ENCODE measurements at places on chromosomes 6 and 20.

DNA sequence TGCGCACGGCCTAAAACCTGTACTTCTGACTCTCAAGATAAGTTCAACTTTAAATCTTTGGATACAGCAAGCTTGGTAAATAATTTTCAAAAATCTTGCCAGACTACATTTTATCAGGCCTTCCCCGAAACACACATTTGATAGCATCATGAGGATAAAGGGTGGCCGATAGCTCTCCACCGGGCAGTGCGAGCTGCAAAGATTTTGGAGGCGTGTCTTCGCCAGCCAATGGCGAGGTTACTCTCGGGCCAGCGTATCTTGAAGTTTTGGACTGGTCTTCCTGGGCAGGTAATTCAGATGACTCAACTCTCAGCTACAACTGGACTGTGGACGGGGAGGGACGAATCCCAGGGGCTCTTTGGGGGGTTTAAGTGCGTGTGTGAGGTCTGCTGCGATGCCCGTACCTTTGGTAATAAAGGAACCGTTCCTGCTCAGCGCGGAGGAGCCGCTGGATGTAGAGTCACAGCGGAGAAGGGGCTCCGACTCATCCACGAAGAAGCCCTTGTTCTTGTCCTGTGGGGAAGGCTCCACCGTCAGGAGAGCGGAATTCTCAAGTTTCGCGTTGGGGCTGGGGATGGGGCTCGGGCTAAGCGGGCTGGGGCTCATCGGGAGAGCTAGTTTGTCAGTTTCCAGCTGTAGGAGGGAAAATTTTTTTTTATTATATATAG lies 75.3 kb downstream of the TNFRSF21 start:
- no peak for DNase-seq

DNA sequence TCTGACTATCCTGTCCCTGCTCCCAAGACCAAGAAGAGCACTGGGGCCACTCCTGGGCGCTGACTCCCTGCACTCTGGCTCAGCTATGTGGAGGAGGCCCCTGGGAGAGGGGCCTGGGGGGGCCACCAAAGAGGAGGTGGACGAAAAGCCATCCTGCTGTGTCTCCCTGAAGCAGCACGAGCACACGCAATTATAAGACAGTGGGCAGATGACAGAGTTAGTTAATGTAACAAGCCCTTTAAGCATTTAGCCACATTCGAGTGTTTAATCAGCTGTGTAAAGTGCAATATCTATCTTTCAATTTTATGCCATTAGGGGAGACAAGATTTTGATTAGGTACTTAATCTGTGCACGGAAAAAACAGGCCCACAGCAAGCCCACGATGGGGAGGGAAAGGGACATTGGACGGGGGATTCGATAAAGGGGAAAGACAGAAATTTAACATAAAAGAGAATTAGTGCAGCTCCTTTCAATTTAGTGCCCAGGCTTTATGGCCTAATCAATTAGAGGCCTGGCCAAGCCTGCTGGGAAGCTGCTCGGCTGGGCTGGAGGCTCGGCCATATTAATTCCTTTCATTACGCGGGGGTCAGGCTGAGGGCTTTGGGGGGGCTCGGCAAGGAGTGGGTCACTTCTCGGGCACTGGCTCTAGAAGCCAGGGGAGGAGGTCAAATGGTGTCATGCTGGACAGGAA lies 286.2 kb downstream of the DHX35 start:
- no peak for DNase-seq

GRCh38 chr20:3235666-3236324 lies 3.2 kb downstream of the SLC4A11 start:
- no peak for DNase-seq

- no peak for DNase-seq
These were observed 110.4 kb downstream of the SAMD5 start for GRCh38 chr6:147618927-147619326.

GRCh38 chr6:170067181-170067641 lies 223.7 kb downstream of the DLL1 start:
- no peak for DNase-seq

GRCh38 chr20:18057101-18057993 lies at the start of gene OVOL2:
OVOL2 (minus strand) TSS chr20:18057916; CDS start chr20:18057634, 282 bp downstream.
- no peak for DNase-seq

DNA sequence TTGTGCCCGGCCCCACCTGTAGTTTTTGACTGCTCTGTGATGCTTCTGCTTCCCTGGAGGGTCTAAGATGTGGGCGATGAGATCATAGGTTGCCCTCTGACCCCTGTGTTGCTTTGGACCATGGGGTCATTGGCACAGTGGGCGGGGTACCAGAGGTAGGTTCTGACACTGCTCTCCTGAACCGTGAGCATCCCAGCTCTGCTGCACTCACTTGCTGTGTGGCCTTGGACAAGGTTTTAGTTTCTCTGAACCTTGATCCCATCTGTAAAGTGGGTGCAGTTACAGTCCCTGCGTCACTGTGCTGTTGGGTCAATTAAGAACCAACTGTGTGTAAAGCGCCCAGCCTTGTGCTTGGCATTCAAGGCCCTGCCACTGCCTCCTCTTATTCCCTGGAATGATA lies 30.9 kb downstream of the SRC start:
- DNase-seq = no peak

DNA sequence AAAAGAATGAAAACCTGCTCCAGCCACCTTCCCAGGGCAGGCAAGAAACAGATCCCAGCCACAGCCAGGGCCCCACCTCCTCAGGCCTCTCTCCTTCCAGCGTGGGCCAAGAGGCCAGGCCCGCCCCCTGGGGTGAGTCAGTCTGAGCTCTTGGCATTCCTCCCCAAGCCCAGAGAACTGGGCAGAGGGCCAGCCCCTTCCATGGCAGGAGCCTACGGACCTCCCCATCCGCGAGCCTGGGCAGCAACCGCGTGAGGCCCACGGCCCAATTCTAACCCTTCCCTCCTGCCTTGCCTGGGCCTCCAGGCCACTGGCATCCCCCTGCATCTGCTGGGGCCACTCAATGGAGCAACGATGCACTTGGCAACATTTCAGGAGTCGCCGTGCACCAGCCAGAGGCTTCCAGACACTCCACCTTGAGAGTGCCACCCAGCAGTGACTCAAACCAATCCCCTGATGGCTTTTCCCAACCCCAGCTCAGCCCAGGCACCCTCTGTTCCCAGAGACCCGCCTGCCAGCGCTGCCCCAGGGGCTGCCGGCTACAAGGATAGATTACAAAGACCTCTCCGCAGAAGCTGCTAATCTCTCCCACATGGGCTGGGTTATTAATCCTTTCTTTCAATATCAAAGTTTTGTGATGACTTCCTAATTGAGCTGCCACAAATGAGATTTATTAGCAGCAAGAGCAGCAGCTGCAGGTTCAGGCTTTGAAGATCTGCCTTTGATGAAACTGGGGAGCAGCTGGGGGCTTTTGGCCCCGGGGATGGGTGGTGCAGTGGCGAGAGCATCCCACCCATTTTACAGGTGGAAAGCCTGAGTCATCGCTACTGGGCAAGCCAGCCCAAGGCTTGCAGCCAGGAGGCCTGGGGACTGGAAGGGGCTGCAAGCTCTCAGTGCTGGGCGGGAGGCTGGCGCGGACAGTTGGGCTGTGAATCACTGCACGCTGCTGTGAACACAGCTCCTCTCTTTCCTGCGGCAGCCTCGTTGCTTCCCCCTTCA lies 85.7 kb downstream of the NFATC2 start:
- DNase-seq = no peak

DNA sequence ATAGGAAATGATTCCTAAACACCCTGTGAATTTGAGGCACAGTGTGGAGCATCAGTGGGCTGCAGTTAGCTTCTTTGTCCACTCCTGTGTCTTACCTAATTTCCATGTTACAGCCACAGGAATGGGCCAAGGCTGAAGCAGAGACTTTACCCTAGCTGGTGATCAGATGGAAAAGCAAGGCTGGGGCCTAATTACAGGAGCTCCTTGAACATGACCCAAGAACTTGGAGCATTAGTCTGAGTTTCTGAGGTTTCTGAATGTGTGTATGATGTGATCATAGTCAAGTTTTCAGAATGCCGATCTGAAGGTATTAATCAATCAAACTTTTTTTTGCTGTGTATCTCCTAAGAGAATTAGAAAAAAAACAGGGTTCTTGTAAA lies 18.0 kb downstream of the HECA start:
- no peak for DNase-seq

GRCh38 chr20:631101-631500 lies 21.0 kb upstream of the TCF15 start:
- no peak for DNase-seq

DNA sequence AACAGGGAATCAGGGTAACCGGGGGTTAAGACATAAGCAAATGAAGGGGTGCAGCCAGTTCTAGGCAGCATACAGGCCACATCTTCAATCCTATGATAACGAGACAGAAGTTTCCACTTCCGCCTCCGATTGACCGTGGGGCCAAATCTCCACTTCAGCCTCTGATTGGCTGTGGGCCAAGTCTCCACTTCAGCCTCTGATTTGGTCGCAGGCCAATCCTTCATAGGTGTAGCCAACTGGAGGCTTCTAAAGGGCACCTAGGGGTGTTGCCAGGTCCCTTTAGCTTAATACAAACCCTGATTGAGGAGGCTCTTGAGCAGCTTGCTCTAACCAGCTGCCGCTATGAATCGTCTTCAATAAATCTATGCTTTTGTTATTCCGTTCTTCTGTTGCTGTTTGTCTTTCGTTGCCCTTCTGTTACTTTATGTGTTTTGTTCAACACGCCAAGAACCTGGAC lies 2.1 kb upstream of the ERGIC3 start:
- DNase-seq = no peak

- no peak for DNase-seq
These were observed 47.6 kb downstream of the CD109 start for GRCh38 chr6:73743556-73743955.

GRCh38 chr6:98116455-98116854 lies 717.9 kb upstream of the POU3F2 start:
- no peak for DNase-seq

GRCh38 chr6:107730683-107731314 lies 93.3 kb downstream of the SCML4 start:
- no peak for DNase-seq

DNA sequence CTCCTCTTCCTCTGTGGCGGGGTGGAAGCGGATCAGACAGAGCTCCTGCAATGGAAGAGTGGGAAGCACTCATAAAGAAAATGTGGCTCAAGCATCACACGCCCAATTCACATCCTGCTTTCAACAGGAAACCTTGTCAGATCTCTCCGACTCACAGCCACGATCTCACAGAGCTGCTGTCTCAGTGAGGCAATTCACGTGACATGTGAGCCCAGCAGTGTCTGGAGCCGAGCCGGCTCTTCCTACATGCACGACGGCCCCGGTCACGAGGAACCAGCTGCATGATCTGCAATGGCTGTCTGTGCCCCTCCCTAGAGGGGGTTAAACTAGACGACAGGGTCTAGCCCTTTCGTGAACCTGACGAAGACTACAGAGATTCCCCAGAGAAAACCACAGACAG lies 29.5 kb upstream of the TCFL5 start:
- DNase-seq = no peak

- DNase-seq = no peak
These were observed 230.4 kb downstream of the BCKDHB start for GRCh38 chr6:80336911-80337310.

- DNase-seq = no peak
These were observed 93.3 kb upstream of the SIRPA start for GRCh38 chr20:1801929-1802306.

DNA sequence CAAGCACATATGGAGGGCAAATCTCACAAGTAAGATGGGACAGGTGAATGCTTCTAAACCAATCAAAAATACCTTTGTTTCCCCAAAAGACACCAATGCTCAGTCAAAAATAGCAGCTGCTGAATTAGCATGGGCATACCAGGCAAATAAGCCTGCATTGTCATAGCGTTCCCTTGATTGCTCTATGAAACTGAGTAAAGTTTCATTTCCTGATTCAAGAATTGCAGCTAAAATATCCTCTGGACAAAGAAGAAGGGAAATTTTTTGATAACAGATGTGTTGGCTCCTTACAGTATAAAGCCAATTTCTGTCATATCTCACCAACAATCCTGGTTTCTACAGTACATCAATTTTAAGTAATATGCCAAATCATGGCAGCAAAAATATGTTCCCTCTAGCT lies 3.3 kb upstream of the TMEM14A start:
- no peak for DNase-seq

DNA sequence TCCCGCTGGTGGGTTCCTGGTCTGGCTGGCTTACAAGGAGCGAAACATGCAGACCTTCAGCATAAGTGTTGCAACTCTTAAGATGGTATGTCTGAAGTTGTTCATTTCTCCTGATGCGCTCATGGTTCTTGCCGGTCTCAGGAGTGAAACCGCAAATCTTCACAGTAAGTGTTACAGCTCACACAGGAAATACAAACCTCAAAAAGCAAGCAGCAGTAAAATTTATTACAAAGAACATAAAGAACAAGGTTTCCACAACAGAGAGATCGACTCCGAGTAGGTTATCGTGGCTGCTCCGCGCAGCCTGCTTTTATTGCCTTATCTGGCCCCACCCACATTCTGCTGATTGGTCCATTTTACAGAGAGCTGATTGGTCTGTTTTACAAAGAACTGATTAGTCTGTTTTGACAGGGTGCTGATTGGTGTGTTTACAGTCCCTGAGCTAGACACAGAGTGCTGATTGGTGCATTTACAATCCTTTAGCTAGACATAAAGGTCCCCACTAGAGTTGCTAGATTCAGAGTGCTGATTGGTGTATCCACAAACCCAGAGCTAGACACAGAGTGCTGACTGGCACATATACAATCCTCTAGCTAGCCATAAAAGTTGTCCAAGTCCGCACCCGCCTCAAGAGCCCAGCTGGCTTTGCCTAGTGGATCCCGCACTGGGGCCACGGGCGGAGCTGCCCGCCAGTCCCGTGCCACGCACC lies 39.2 kb downstream of the TRIM27 start:
- DNase-seq = no peak

- DNase-seq = no peak
These were observed 110.0 kb downstream of the GPX5 start for GRCh38 chr6:28635547-28636158.

Data from GM12892 (cell line).